ENCODE measurements at places on chromosomes 4 and X.

DNA sequence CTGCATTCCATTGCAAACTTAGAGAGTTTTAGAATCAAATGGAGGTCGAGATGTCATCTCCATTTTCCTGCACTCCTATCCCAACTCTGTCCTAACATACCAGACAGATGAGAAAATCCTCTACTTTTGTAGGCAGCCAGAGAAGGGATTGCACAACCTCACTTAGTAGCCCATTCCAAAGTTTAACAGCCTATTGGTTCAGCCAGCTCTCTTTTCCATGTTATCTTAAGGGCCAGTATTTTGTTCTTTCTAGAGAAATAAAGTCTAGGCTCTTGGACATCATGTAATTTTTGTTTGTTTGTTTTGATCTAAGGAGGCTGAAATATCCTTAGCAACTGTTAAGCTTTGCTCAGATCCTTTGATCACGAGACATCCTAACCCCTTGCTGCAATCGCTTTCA, 173.0 kb downstream of the COX18 start:
- no peak for DNase-seq

GRCh38 chr4:15270201-15270600, 157.6 kb upstream of the C1QTNF7 start:
- no peak for DNase-seq

GRCh38 chr4:152063621-152064240, 302.9 kb upstream of the GATB start:
- DNase-seq = no peak

GRCh38 chr4:47065051-47065481, 33.7 kb downstream of the GABRB1 start:
- no peak for DNase-seq

- DNase-seq = no peak
These were observed 91.5 kb upstream of the PPARGC1A start for GRCh38 chr4:23981328-23981727.

DNA sequence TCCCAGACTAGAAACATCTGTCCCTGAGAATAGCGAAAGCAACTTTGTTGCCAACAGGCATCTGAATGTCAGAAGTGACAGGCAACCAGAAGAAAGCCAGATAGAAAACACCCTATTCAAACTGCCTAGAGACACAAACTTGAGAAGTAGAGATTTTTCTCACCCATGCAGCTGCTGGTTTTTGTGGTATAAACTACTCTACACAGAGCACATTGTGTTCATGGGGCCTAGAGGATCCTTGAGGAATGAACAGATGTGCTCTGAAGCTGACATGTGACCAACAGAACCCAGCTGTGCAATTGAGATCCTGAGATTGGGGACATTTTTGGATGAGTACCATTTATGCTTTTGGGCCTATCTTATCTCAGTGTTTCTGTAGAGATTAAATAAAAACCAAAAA, 63.6 kb upstream of the NRK start:
- DNase-seq = no peak

- no peak for DNase-seq
These were observed 648.3 kb downstream of the PCDH19 start for GRCh38 chrX:99761731-99762130.

DNA sequence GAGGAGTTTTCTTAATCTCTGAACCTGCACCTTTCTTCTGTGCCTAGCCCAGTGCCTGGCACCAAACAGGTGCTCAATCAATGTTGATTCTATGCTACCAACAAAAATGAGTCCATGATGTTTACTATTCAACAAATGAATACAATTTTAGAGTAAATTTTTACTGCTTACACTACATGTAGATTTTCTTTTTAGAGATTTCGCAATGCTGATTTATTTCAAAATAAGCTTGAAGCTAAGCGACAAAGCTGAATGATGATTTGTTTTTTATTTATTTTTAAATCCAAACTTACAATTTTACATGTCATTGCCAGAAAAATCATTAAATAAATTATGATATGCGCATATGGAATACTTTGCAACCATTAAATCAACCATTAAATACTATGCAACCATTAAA, 55.7 kb downstream of the AR start:
- DNase-seq = no peak

- no peak for DNase-seq
These were observed 77.6 kb downstream of the NWD2 start for GRCh38 chr4:37322122-37322521.

DNA sequence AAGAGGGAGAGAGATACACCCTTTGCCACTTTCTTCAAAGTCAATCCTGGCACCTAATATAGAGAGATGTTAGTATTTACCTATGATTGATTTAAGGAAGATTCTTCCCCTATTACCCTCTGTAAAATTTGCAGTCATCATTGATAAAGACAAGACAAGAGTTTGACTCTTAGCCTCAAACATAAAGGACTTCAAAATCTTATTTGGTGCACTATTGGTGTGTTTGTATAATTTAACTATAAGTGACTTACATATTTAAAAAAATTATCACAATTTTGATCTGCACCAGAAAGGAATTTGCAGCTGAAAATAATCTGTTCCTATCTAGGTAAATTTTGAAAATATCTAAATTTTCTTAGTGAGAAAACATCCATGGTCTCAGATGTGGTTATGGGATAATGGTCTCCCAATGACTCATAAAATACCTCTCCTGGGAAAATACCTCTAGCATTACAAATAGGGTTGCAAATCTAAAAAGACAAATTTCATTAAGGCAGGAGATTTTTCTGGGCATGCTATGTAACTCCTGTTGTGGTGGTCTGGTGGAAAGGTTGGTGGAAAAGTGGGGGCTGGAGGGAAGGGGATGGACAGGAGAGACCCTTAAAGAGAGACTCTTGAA, 173.6 kb upstream of the MED14 start:
- no peak for DNase-seq

- DNase-seq = no peak
These were observed 1133.5 kb downstream of the FAT4 start for GRCh38 chr4:126448086-126448845.

- no peak for DNase-seq
These were observed 141.3 kb downstream of the AFAP1 start for GRCh38 chr4:7798178-7798995.

DNA sequence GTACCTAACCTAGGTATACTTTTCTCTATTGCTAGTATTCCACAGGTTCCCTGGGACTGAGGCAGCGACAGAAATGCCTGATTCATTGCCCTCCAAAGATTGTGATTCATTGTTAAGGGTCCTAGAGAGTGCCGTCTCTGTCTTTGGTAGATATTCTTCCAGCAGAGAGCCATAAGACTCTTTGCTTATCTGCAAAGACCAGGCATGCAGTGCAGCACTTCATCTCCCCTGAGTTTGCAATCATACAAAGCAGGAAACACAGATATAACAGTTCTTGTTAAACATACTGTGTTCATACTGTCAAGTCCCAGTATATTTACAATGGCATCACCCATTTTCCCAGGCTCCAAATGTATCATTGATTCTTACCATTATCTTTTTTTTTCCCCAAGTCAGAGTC, 47.7 kb downstream of the KLF8 start:
- DNase-seq = no peak

DNA sequence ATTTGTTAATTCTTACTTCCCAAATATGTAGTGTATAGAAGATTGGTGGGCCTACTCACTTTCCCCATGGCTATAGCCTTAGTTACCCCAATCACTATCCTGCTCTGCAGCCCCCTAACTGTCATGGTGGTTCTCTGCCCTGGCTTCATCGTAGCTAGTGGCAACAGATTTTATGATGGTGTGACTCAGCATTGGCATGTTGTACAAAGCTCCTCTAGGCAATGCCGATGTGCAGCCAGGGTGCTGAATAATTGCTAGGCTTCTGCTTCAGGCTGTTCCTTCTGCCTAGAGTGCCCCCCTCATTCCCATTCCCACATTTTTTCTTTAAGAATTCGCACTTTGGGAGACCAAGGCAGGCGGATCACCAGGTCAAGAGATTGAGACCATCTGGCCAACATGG, 35.2 kb downstream of the AFF2 start:
- DNase-seq = no peak

GRCh38 chr4:40937140-40937725, 187.5 kb downstream of the NSUN7 start:
- DNase-seq = no peak

DNA sequence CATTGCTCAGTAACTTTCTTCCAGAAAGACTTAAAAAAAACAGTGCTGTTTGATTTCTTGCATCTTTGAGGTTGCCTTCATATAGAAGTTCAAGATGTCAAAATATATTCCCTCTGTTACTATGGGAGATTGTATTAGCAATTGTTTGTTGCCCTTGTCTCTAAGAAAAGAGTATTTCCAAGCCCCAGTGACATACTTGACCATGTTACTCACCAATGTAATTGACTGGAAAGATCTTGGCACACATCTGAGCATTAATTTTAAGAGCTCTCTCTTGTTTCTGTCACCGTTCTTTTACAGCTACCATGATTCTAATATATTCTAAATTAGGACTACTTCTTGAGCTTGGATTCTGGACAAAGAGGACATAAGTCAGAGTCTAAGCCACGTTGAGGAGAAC, 902.7 kb upstream of the EPHA5 start:
- no peak for DNase-seq

- DNase-seq = no peak
These were observed 279.0 kb downstream of the ANKRD50 start for GRCh38 chr4:124433500-124433899.

DNA sequence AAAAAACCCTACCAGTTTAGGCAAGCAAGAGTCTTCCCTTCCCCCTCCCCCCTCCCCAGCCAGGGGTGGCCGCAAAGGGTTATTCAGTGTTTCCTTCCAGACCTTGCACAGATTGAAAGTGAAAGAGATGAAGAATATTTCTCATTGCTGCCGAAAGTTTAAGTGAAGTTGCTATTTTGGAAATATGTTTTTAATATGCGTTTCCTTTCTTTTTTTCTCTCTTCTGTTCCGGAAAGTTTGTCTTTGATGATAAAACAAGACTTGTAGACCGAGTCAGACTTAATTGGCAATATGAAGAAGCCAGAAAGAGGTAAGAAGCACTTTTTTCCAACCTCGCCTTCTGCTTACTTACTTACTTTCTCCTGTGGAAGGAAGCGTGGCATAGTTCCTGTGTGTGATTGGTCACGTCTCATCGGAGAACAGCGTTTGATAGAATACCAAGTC, 58.5 kb upstream of the CLCN4 start:
- DNase-seq = no peak

DNA sequence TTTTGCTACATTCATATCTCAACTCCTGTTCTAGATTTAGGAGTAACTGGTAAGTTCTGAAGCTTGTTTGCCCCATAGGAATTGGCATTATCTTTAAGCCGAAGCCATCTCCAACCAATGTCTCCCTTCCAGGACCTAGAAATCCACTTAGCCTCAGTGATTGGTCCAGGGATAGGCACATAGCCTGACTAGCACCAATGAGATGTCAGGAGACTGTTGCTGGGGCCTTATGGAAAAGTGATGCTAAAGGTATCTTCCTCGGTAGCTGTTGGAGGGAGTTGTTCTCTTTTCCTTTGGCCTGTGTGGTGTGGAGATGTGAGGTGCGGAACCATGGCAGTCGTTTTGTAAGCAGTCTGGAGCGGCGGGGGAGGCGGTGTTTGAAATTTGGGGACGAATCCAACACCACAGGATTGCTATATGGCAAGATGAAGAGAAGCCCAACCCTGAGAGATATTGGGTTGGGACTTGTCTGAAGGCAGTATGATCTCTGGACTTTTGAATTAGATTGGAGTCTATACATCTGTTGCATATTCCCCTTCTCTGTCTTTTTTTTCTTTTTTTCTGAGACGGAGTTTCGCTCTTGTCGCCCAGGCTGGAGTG, 109.8 kb upstream of the ATP6AP2 start:
- no peak for DNase-seq

DNA sequence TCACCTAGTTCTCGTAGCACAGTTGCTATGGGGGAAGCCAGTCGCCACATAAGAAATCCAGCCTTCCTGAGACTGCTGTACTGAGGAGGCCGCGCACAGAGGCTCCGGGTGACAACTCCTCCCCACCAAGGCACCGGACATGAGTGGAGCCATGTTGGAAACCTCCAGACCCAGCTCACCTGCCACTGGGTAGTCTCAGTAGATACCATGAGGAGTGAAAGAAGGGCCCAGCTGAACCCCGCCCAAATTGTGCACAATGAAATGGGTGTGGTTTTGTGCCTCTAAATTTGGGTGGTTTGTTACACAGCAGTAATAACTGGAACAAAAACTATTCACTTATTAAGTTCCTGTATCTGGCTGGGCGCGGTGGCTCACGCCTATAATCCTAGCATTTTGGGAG, 198.7 kb downstream of the BCOR start:
- DNase-seq = no peak

- no peak for DNase-seq
These were observed 72.4 kb upstream of the MSANTD1 start for GRCh38 chr4:3176367-3177229.

DNA sequence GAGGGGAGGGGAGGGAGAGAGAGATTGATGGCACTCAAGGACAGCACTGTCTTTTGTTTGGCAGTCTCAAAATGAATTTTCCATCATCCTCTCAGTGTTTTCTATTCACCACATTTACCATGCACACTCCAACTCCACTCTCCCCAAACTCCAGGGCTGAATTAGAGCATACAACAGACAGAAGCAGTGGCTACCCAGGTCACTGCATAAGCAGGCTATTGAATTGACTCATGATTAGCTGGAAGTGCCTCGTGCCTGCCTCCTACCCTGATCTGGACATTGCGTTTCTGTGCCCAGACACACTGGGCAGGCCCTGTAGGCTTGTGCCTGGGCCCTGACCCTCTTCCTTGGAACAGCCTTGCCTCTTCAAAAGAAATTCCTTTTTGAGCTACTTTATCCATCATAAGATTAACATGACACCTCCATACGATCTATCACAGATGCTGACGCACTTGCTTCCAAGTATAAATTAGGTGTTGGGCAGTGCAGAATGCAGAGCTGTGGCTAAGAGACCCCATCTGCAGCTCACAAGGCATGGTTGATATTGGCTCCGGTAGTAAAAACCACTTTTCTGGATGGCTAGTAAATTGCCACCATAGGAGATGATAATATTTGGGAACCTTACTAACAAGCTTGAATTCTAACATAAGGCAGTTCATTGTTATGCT, 752.9 kb downstream of the RPA4 start:
- no peak for DNase-seq

- DNase-seq = no peak
These were observed 630.1 kb downstream of the STIM2 start for GRCh38 chr4:27490766-27491165.

DNA sequence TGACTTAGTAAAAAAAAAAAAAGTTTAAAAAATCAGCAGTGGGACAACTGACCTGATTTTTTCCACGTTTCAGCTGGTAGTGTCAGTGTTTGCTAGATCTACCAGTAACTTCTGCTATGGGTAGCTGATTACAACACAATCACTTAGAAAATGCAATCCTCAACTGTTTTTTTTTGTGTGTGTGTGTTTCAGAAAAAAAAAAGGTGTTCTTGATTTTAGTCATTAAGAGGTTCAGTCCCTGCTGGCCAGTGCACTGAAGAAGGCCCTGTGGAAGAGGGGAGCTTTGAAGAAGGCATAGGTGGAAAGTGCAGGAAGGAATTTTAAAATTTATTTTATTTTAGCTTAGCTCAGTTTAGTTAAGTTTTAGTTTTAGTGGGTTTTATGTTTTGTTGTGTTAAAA, 46.9 kb downstream of the SH2D1A start:
- no peak for DNase-seq

DNA sequence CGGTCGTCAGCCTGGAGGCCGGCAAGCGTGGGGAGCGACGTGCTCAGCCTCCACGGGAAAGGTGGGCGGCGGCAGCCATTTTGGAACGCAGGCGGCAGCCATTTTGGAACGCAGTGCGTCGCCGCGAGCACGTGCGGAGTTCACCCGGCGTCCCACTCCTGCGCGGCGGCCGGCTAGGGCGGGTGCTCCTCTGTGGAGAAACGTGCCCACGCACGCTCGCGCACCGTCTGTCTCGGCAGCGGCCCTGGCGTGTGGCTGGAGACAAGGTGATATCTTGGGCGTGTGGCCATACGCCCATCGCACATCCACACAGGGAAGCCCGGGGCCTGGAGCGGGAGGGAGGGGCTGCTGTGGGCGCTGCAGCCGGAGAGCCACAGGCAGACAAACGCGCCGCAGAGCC, 21.1 kb downstream of the CPLX1 start:
- no peak for DNase-seq

Measured in esophagus squamous epithelium (tissue), 5 donors.